ENCODE measurements at places on chromosomes 1 and 21.

- no peak for DNase-seq
Measured at GRCh38 chr1:148363439-148363810, 119.7 kb downstream of the PPIAL4G start.

GRCh38 chr1:114833421-114833820, 21.2 kb upstream of the SYCP1 start:
- DNase-seq: no peak

- DNase-seq: no peak
Measured at GRCh38 chr21:26756491-26757159, 88.6 kb downstream of the ADAMTS1 start.

DNA sequence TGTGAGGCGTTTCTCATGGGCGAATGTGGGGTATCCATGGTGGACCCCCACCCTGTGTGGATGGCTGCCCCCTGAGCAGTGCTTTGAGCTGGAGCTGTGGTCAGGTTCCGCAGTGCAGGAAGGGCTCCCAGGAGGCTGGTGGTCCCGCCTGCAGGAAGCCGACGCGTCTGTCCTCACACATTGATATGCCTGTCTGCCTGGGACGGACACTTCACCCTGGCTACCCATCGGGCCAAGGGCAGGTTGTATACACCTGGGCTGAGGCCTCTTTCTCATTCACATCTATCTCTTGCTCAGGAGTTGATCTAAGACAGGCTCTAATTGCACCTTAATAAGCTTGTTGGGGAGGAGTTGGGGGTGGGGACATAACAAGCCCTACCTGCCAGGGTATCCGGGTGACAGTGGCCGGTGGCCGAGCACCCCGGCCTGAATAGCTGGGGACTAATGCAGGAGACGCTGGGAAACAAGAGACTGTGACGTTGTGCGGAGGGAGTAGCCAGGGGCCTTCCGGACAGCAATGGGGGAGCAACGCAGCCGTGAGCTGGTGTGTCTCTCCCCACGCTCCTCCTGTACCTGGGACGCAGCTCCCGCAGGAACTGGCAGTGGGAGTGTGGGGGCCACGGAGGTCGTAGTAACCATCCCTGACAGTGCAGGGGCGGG, 21.7 kb downstream of the PDXK start:
- DNase-seq: peak; percentile 49

DNA sequence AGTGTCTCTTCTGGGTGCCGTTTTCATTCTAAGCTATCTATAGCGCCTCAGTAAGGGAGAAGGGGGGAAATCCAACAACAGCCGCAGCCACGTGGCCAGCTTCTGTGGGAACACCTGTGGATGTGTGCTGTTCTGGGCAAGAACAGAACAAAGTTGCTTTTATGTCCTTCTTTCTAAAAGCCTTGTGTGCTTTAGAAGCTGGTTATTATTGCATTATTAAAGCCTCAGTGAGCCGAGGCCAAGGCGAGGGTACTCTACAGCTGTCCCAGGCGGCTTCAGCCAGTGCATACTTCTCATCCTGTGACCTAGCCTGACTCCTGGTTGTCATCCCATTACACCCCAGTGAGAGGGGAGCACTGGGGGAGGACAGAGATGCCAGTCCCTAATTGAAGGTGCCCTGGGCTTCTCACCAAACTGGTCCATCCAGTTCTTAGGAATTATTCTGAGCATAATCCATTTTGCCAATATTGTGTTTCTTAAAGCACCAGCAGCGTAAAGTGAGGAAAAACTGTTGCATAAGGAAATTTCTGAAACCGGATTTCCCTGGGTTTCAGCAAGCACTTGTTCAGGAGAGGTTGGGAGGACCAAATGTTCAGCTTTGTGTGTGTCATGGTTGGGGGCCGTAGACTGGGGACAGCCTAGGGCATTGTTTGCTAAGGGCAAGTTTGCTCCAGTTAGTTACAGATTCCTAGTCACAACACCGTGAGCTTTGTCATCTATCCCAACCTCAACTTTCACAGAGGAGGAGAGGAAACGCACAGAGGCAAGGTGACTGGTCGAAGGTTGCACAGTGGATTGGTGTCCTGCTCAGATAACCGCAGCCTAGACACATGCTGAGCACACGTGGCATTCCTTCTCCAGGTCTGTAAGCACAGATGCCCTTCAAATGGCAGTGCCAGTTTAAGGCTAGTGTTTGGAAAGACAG, 61.0 kb upstream of the ATP1A1 start:
- no peak for DNase-seq

GRCh38 chr1:204074274-204075138, 1.6 kb downstream of the SOX13 start:
- DNase-seq: peak; percentile 55

DNA sequence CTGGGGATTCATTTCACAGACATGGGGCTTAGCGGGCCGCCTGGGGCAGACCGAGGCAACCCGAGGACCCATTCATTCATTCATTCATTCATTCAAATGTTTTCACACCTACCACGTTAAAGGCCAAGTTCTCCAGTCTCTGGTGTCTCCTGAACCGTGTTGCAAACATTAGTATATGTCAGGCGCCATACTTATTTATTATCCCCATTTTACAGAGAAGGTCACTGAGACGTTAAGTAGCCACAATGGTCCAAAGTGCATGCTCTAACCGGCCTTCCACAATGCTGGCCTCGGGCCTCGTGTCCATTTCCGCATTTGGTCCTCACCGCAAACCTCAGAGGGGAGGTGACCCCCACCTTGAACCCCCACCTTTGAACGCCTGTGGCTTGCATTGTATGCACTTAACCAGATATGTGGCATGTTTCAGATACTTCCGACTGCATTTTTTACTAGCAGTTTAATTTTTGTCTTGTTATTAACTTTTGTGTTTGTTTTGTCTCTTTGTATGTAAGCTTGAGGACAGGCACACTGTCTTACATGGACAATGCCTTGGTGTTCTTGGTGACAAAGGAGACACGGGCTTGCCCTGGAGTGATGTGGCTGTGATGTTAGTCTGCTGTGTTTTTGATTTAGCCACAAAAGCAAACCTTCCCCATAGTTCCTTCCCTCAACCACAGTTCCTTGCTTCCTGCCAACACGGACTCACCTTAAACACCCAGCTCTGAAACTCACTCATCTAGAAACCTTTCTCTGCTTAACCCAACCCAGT, 1.2 kb upstream of the IFFO2 start:
- no peak for DNase-seq

GRCh38 chr1:166064313-166064926, 102.4 kb downstream of the FAM78B start:
- DNase-seq: no peak

- DNase-seq: no peak
Measured at GRCh38 chr1:7087888-7088287, 302.6 kb downstream of the CAMTA1 start.

- no peak for DNase-seq
Measured at GRCh38 chr1:37622131-37622530, 12.6 kb downstream of the RSPO1 start.

- DNase-seq: no peak
Measured at GRCh38 chr1:171807556-171807955, 26.1 kb downstream of the METTL13 start.

GRCh38 chr1:111399792-111400610, 27.5 kb downstream of the OVGP1 start:
- DNase-seq: peak; percentile 15

GRCh38 chr1:41883507-41883906, 35.2 kb downstream of the HIVEP3 start:
- no peak for DNase-seq

DNA sequence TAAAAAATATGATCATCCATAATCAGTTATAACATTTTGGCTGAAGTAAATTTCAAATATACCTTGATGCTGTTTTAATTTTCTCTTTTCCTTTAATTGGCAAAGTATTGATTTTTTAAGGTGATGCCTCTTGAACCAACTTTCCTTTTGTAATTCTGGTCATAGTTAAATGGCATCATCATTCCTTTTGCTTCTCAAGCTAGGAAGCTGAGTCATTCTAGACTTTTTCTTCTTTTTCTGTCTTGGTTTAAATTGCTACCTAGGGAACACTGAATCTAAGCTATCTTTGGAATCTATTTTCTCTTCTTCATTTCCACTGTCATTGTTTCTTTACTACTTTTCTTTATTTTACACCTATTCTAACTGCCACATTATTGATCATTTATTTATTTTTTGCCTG, 162.7 kb downstream of the HMCN1 start:
- DNase-seq: no peak

GRCh38 chr1:113242481-113242880, 147.8 kb upstream of the MAGI3 start:
- DNase-seq: no peak

GRCh38 chr1:214002060-214002459, 14.3 kb downstream of the PROX1 start:
- DNase-seq: no peak

DNA sequence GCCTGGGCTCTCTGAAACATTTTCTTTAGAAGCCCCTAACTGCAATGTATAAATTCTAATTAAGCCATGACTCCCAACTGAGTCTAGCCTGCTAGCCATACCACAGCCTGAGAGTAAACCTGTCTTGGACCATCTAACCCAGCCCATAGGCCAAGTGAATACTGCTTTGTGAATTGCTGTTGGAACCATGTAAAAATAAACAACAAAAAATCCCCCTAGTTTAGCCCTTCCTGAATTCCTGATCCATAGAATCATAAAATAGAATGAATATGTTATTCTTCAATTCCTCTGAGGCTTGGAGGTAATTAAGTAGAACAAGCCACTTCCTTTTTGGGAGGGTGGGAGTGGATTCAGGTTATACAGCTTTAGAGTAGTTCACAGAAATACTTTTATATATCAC, 1496.4 kb downstream of the MRPL39 start:
- no peak for DNase-seq

- DNase-seq: no peak
Measured at GRCh38 chr21:32920474-32920873, 105.3 kb upstream of the OLIG2 start.

GRCh38 chr1:221449801-221450470, 292.0 kb downstream of the DUSP10 start:
- no peak for DNase-seq

Data from H54 (cell line).